ENCODE measurements at places on chromosomes 4 and X.

DNA sequence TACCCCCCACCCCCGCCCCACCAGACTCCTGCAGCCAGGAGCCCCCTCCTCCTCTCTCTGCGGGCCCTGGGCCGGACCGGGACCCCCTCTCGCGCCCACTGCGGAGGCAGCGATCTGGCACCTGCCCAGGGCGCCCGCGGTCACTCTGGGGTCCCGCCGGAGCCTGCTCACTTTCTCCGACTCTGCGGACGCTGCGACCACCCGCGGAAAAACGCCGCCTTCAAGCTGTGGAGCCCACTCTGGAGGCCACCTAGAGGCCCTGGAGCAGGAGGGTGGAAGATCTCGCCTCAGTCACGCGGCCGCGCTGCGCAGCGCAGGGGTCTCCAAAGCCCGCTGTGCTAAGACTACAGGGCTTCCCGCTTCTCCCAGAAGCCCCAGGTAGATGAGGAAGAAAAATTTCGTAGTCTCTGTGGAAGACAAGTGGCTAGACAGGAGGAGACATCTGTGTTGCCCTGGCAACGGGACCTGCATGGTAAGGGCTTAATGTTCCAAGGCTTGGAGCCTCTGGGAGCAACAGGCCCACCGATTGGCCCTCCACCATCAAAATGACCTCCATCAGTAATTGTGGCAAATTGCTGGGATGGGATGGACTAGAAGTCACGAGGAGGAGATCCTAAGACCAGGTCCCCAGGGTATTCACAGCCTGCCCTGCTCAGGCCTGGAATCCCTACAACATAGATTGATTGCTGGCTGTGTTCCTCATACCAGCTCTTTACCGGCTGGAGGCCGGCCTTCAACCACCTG is at the start of gene PNMA6F:
Gene PNMA6F (minus strand): TSS at position 387 of the 744 bp plus-strand sequence. CDS start 1,093 bp downstream, outside the sequence.
- DNase-seq, result no peak

DNA sequence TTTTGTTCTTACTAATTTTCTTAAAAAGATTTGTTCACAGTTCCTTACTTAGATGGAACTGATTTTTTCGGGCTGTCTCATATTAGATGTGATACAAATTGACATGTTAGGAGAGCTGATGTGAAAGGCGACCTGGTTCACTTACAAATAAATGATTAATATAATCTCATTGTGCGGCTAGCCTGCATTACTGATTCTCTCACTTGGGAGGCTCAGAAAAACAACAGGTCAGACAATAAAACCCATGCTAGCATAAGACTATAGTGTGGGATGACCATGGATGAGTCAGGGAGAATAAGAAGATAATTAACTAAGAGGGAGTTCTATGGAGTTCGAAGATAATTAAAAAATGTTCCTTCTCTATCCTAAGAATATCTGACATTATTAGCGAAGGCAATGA is 40.8 kb downstream of the RTL9 start:
- no peak for DNase-seq

- no peak for DNase-seq
These were observed 16.3 kb upstream of the RP2 start for GRCh38 chrX:46820391-46821100.

GRCh38 chr4:102734591-102735385 is 26.0 kb downstream of the MANBA start:
- DNase-seq, result peak; percentile 40

DNA sequence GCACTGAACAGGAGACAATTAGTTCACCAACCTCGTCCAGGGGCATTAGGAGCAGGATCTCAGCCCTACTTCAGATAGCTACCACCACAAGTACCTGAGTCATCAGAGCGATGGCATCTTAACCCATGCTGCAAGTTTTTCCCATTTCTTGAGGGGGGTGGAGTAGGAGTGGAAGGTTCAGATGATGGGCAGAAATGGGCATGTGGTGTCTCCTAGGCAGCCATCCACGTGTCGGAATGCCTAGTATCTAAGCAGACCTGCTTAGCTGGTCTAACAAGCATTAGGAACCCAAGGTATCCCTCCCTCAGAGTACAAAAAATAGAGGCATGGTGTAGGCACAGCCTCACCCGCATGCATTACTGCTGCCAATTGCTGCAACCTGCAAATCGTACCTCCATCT is 159.1 kb upstream of the DGKK start:
- DNase-seq, result no peak

GRCh38 chr4:77586951-77587383 is 18.7 kb upstream of the CXCL13 start:
- DNase-seq, result peak; percentile 97

GRCh38 chr4:147799986-147800555 is 68.2 kb downstream of the ARHGAP10 start:
- DNase-seq, result peak; percentile 91

DNA sequence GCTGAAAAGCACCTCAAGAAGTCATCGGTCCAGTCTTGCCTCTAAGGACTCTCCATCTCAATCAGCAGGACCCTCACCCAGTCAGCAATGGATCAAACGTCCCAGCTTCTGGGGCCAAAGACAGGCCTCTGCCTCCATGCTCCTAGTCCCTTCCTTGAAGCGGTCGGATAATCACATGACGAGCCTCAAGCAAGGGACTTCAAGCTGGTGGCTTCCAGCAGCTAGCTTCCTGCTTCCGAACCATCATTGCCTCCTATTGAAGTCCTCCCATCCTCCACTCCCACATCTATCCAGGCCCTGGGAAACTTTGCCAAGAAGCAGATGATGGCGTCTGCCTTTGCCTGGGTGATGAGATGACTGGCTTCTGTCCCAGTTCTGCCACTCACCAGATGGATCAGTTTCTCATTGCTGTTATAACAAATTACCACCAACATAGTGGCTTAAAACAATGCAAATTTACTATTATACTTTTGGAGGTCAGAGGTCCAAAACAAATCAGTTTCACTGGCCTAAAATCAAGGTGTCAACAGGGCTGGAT is 135.2 kb upstream of the MAMLD1 start:
- no peak for DNase-seq

GRCh38 chrX:149630681-149631233 is 835 bp downstream of the TMEM185A start:
- DNase-seq, result no peak

GRCh38 chr4:163332526-163333406 is at the start of gene NPY1R:
NPY1R (minus strand) TSS chr4:163332596; CDS start chr4:163326554, 6,042 bp downstream.
- DNase-seq, result peak; percentile 42

DNA sequence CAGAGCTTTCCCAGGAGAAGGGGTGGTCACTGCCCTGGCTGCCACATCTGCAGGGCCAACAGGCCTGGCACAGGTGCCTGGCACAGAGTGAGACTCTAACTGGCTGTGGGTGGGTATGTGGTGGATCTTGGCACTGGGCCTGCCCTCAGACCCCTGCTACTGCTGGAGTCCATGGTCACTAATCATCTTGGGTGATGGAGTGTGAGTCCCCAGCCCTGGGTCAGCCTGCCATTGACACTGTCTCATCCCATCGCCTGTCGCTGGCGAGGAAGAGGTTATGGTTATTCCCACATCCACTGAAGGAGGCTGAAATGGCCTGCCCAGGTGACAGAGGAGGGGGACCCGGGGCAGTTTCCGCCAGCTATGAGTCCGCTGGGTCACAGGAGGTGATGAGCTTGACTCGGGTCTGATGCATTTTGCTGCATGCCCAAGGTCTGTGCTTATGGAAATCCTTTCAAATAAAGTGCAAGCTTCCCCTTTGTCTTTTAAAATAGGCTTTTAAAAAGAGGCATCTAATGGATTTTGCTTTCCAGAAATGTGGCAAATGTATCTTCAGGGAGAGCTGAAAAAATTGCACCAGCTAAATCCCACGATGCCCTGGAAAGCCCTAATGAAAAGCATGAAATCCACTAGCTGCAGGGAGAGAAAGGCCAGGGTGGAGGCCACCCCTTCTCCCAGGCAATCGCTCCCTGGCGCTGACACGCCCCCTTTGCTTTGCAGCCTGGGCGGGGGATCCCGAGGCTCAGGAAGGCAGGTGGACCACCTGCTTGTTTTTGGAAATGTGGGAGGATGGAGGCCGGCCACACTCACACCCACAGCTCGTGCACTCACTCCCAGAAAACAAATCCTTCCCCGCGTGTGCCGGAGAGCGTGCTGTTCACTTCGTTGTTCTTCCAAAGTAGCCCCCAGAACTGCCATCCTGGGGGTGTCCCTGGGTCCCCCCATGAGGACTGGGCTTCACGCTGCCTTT is 54.9 kb downstream of the ABLIM2 start:
- no peak for DNase-seq

DNA sequence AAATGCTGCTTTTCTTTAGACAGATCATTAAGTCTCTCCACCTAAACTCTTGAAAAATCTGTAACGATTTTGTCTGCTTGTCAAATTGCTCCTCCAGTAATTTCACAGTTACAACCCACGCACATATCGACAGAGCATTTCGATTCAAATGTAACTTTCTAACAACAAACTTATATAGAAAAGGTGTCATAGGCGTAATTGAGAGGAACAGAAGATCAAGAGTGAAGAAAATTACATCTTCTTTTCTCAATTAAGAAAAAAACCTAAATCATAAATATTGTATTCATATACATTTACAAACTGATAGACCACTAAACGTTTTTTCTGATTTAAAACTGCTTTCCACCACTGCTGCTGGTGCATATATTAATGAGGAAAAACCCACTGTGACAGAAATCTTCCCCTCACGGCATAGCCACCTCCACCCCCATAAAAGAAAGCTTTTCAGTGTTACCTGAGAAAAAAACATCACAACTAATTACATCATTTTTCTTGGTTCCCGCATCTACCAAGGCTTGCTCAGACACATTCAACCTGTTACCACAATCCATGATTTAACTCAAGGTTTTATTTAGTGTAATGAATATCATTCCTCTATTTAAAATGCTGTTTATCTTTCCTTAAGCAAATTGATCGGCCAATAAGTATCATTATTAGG is 1.9 kb downstream of the GPM6A start:
- no peak for DNase-seq

- no peak for DNase-seq
These were observed 46.7 kb upstream of the WDR1 start for GRCh38 chr4:10163296-10163695.

- DNase-seq, result no peak
These were observed 88.7 kb downstream of the REPS2 start for GRCh38 chrX:17035111-17035510.

- no peak for DNase-seq
These were observed 13.6 kb upstream of the PTTG2 start for GRCh38 chr4:37946503-37947179.

GRCh38 chr4:6750286-6751221 is 32.0 kb upstream of the KIAA0232 start:
- no peak for DNase-seq

DNA sequence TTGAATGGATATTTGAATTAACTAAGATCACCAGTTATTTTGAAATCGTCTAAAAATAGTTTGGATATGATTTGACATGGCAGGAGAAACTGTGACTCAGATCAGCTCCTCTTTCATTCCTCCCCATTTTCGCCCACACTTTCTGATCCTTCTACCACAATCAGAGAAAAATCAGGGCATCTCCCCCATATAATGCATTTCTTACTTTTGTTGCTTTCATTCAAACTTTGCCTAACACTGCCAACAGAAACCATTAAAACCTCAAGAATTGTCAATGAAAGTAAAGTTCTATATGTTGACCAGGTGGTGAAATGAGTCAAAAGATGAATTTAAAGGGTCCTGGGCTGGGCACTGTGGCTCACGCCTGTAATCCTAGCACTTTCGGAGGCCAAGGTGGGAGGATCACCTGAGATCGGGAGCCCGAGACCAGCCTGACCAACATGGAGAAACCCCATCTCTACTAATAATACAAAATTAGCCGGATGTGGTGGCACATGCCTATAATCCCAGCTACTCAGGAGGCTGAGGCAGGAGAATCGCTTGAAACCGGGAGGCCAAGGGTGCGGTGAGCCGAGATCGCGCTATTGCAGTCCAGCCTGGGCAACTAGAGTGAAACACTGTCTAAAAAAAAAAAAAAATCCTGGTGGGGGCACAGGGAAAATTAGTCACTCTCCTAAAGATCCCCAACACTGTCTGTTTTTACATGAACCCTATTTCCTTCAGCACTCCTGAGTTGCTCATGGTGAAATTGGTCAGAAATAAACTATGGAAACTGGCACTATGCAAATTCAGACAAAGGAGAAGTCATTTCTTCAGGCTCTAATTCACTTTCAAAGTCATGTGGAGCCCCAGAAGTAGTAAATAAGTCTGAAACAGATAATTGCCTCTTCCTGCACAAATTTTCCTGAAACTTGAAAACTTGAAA is 122.8 kb upstream of the NOCT start:
- DNase-seq, result peak; percentile 67

GRCh38 chrX:48451708-48452107 is 18.4 kb downstream of the SLC38A5 start:
- DNase-seq, result no peak

- no peak for DNase-seq
These were observed 19.4 kb downstream of the FAM9C start for GRCh38 chrX:13024986-13025385.

- DNase-seq, result no peak
These were observed at the start of gene CYBB for GRCh38 chrX:37779857-37780256. CYBB (plus strand) TSS chrX:37780059; CDS start chrX:37780078, 19 bp downstream.

DNA sequence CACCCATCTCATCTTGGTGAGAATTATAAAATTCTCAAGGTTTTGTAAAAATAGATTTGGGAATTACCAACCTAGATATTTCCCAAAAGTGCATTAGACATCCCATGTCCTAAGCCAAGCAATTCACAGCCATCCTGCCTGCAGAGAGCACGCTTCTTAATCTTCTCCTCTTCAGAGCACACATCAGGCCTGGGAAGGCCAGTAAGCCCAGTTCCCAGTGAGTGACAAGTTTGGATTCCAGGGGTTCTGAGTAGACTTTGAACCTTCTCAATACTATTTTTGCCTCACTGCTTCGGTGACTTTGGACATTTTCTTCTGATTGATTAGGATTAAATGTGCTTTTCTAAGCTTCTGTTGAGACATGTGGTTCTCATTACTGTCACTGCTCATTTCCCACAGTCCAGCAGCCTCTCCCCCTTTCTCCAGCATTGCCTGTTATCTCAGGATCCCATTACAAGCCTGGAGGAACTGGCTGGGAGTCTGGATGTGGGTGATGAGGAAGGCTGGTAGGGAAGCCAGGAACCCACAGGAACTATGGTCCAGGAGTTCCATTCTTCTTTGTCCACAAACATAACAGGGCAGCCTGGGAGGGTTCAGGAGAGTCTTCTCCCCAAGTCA is 56.4 kb upstream of the TMEM150C start:
- DNase-seq, result no peak

DNA sequence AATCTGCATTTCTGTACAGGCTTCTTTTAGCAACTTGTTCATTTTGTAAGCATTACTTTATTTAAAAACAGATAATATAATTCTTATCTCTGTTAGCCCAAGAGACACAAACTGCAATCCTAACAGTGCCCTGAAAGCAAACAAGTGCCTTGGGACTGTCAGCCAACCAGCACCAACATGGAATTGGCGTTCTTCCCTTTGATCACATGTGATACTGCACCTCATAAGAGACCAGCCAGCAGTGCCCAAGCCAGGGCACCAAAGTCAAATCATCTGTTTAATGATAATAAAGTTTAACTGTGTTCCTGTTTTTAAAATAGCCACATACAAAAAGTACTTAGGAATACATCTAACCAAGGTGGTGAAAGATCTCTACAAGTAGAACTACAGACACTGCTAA is 223.2 kb downstream of the PRDM5 start:
- no peak for DNase-seq
